ENCODE measurements at places on chromosomes 12 and 14.

DNA sequence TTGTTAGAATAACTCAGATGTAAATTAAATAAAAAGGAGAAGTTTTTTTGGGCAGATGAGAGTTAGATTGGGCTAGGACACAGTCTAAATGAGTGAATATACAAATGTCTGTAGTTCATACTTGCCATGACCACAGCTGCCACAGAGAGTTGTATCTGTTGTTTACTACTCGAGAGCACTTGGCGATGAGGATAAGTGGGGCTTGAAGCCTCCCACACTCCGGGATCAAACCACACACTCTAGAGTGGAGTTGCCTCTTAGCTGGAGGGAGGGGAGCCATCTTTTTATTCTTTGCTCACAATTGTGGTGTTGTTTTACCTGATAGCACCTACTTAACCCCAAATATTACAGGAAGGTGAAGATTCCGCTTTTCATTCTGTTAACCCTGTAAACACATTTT lies 27.5 kb downstream of the BEST3 start:
- no peak for DNase-seq

DNA sequence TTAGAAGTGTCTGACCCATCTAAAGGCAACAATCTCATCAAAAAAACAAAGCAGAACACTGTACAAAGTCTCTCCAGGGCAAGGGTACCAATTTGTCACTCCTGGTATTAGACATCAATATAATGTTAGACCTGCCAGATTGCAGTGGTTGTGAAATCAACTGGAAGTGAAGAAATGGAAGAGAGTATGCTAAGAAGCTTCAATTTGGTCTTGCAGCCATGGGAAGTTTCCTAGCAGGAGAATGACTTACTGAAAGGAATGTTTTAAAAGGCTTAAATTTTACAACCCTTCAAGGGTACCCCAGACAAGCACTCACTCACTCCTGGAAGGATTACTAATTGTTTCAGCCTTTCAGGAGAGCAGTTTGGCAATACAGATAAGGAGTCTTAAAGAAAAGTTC lies 18.9 kb downstream of the LLPH start:
- no peak for DNase-seq

DNA sequence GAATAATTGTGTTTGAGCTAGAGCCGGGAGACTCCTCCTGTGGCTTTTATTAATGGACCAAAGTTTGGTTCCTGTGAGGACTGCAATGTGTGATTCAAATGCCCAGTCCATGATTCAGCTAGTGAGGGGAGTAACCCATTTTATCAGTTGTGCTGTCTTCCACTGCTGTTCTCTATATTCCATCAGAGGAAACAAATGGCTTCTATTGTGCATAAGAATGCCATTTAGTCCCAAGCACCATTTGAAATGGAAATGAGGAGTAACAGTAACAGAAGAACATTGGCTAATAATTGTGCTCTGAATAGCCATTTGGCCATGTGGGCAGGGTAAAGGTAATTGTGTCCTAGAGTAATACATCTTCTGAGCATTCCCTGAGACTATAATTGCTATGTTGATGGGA lies 642.7 kb downstream of the DIO2 start:
- no peak for DNase-seq

DNA sequence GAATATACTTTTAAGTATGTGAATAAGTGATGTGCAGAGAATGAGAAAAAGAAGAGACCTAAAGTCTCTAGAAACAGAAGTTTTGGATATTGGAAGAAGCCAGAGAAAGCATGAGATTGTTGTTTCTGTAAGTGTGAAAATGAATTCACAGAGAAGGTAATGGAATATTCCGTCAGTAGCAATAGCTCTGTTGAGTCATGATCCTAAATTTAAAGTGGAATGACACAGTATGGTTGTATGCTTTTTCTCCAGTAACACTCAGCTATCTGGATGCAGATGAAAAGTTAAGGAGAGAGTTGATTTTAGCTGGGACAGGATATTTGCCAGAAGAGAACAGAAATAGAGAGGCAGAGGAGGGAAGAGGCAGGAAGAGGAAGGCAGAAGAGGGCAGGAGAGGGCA lies 1166.3 kb downstream of the GALC start:
- no peak for DNase-seq

DNA sequence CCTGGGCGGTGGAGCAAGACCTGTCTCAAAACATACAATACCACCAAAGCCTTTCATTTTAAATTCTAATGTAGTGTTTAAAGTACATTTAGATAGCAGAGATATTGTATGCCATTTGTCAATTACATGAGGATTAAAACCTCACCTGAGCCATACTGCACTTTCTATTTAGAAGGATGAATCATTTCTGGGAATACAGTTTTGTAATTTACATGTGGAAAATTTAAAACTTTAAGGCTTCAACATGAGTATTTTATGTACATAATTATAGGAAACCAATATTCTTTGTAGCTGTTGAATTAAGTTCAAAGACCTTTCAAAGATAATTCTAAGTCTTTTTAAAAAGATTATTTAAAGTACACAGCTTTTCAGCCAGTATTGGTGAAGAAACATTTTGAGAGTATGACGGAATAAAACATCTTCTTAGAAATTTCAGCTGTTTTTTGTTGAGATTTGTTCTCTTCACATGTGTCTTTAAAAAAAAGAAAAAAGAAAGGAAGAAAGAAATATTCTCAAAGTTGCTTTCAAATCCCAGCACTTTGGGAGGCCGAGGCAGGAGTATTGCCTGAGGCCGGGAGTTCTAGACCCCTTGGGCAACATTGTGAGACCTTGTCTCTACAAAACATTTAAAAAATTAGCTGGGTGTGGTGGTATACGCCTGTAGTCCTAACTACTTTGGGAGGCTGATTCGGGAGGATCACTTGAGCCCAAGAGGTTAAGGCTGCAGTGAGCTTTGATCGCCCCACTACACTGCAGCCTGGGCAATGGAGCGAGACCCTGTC lies 34.5 kb upstream of the CCT2 start:
- DNase-seq = no peak

- DNase-seq = no peak
Measured at GRCh38 chr12:2291182-2291832, 238.5 kb downstream of the CACNA1C start.

DNA sequence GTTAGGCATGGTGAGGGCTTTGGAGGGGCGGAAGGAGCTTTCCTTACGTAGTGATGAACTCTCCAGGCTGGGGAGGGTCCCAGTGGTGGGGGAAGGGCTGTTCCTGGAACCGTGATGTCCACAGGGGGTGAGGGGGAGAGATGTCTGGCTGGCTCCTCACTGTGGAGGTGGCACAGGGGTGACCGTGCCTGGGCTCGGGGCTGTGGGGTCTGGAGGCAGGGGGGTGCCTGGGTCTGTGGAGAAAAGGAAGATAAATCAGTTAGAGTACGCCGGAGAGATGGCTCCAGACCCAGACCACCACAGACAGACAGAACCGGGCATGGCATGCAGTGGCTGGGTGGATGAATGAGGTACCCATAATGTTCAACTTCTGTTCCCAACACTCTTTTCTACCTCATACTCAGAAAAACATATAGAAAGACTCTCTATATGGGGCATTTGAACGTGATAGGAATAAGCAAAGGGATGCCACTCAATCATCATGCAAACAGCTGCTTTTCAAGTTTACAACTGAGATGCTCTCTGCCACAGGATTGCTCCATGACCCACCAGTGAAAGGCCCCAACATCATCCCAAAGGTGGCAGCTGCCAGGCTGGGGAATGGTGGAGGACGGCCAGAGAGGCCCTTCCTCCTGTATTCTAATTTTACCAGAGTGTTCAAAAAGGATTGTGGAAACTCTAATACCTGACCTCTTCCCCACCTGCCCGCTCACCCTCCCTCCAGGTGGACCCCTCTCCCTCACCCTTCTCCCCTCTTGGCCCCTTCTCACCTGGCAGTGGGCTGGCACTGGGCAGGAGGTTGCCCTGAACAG lies 5.6 kb downstream of the MYL6 start:
- DNase-seq = no peak

DNA sequence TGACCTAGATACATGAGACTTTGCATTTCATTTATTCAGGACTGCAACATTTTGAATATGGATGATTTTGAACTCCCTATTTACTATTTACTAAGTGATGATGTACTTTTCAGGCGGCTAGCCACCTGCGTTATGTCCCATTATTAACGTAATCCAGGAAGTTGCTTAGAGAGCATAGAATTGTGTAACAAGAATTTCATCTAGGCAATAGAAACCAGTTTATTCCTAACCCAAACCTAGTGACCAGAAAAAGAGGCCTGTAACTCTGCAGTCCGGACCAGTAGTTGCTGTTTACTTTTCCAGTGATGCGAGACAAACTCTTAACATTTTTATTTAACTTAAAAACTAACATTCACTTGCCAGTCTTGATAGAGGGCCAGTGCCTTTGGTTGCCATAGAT lies 12.3 kb downstream of the NUDT4 start:
- no peak for DNase-seq

- no peak for DNase-seq
Measured at GRCh38 chr12:60279221-60279620, 683.4 kb downstream of the SLC16A7 start.

DNA sequence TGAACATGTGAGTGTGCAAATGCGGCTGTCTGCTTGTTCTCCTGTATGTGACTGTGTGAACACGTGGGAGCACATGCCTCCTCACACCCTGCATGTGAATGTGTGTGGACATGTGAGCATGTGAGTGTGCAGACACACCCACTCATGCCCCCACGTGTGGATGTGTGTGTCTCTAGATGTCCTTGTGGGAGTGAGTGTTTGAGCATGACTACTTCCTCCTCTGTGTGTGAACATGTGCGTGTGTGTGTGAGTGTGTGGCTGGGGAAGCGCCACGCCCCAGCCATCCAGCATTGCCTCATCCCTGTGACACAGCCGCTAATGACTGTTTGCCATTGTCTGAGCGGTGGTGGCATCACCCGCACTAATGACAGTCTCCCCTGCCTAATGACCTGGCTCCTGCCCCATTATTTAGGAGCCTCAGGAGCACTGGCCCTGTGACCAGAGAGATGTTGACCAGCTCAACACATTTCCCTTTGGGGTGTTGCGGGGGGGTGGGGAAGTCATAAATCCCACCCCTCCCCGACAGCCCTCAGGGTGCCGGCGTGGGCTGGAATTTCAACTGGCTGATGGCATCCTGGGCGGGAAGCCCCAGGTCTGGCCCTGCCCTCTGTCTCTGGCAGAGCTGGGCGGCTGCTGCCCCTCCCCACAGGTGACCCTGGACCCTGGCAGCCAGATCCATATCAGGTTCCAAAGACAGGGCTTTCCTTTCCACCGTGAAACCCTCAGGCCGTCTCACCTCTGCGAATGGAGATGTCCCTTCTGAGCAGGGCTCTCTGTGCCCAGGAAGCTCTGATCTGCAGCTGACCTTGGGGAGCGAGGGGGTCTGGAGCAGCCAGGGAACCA lies 11.5 kb upstream of the KRT80 start:
- DNase-seq = no peak

DNA sequence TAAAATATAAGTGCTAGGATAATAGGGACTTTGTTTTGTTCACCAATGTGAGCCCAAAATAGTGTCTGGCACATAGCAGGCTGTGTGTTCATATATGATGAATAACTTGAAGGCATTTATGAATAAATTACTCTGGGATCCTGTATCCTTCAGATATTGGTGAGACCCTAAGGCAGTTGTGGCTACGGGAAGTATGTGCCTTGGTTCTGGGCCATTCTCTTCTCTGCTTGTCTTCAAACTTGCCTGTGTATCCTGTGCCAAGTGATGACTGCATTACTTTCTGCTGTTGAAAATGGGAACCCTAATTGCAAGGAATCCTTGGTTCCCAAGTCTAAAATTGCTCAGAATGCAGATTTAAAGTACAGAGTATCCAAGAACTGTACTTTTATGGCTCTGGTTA lies 67.6 kb upstream of the KTN1 start:
- no peak for DNase-seq

DNA sequence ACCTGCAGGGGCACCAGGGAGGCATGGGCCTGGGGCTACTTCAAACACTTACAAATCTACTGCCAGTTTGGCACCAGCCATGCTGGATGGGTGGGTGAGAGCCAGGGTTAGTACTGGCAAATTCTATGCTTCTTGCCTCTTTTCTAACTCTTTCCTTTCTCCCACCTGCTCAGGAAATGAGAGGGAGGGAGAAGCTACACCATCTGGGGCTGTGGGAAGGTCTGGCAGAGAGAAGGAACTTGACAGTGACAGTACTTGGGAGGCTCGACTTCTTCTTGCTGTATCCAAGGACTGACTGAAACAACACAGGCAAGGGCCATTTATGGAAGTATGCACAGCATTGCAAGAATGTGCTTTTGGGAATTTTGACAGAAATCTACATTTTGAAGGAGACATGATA lies 149.6 kb upstream of the DYRK2 start:
- no peak for DNase-seq

DNA sequence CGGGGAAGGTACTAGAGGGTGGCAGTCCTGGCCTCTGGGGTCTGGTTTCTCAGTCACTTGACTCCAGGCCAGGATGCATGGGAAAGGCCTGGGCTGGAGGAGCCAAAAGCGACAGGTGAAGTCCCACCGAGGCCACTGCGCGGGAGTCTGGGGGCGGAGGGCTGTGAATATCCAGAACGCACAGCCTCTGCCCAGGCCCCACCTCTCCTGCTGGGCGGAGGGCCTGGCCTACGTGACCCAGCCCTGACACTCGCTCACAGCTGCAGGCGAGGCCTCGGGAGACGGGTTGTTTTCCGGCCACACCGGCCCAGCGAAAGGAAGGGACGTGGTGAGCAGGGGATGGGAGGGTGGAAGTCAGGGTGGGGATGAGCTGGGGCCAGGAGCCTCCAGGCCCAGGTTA lies 91.2 kb downstream of the RFLNA start:
- DNase-seq = no peak

DNA sequence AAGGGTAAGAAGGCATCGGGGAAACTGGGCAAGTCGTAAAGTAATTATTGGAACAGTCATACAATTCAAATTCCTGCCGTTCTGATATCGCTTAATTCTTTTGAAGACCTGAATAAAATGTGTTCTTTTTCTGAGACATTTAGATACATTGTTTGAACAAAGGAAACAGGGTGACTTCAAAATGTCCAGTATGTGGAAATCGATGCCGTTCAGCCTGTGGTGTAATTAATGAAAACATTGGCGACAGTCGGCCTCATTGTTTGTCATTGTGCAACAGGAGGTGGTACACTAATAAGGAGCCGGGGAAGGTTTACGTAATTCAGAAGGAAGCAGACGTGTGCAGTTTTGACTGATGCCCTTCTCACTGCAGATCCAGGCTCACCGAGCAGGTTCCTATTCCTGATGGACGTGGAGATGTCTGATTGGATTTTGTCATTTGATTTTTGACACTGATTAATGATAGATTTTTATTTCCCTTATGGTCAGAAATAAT lies 92.7 kb downstream of the BORCS5 start:
- DNase-seq = no peak

DNA sequence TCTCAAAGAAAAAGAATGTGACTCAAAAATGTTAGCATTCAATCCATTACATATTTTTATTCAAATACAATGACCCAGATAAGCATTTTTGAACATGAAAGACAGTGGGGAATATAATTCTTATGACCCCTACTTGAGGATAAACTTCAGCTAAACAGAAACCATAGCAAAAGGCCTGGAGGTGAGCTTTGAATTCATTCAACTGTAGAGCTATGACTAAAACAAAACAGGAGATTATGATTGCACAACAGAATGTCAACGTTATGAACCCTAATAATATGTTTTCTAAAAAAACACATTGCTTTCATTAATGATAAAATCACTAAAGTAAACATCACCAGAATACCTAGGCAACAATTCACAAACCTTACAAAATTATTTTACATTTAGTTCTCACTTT lies 27.8 kb downstream of the EFCAB11 start:
- no peak for DNase-seq
